ENCODE measurements at places on chromosomes 7 and 10.

GRCh38 chr7:129163875-129164544 lies 19.5 kb downstream of the TSPAN33 start:
- no peak for DNase-seq

DNA sequence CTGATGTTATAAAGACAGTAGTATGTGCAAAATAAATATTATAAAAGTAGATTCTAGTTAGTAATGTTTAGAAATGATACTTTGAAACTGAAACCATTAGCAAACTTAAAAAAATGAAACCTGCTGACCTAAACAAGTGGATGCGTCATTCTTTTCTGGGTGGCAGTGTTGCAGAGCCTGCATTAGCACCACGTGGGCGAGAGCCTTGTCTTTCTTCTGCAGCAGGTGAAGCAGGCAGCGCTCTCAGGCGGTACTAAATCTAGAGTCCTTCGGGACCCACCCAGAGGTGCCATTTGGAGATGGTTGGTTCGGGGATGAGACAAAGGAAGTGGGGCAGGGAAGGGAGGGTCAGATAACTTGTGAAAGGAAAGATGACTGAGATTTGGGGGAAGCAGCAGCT lies 759.1 kb upstream of the IGFBP3 start:
- DNase-seq, result no peak

DNA sequence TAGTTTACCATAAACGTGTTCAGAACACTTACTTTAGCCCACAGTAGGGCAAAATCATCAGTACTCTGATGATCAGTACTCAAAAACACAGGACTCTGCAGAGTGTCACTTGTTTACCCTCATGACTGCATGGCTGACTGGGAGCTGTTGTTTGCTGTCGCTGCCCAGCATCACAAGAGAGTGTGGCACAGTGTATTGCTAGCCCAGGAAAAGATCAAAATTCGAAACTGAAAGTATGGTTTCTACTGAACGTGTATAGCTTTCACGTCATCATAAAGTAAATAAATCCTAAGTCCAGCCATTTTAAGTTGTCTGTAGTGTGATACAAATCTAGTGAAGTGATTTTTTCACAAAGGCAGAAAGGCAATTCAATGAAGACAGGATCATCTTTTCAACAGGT lies 184.6 kb downstream of the RAMP3 start:
- no peak for DNase-seq

GRCh38 chr10:114545071-114545470 lies 113.0 kb downstream of the ABLIM1 start:
- no peak for DNase-seq
